Activated CD4-positive, alpha-beta T cell treated with anti-CD3 and anti-CD28 coated beads, Interleukin-2, amount 10 ng/mL, durations not matched to agents 24 days and 14 days (primary cell): ENCODE measurements at places on chromosomes 1 and 21. TPM values are rescaled to one million over a fixed set of nuclear protein-coding genes. Genes with fewer than 3 reads are reported as not detected.

GRCh38 chr1:194078765-194079164 lies 892.4 kb upstream of the B3GALT2 start:
- DNase-seq, result no peak

DNA sequence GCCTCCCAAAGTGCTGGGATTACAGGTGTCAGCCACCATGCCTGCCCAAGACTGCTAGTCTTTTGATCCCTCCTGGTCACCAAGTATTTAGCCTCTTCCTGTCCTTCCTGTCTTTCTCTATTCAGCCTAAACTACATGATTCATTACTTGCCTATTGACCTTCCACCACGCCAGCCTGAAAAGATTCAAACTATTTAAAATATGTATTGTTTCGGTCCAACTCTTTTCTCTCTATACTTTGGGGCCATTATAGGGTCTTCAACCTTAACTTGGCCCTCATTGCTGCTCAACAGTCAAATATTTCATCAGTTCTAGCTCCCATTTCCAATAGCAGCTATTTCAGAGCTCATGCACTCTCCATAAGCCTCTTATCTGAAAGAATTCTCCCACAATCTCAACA lies 153.0 kb downstream of the TNFSF18 start:
- no peak for DNase-seq

- DNase-seq, result peak; percentile 76
Observed at GRCh38 chr1:27603309-27603680, 649 bp downstream of the AHDC1 start.

CYP4A11 gene
- not detected in 2 replicates for total RNA-seq

DNA sequence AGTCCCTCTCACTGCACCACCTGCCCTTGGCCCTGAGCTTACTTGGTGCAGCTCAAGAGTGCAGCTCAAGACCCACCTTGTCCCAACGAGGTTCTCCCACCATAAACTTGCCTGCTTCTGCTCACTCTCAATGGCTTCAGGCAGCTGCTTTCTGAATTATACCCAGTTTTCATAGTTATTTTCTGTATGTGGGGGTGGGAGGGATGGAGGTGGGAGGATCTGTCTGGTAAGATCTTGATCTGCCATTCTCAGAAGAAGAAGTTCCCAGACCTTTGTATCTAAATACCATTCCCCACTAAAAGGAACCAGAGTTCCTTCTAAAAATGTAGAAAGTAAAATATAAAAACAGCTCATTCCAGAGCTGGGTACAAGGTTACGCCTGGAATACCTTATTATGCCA lies 111.5 kb downstream of the SIM2 start:
- no peak for DNase-seq

- no peak for DNase-seq
Observed at GRCh38 chr1:54158071-54158470, 5.3 kb upstream of the CDCP2 start.

NBPF11 gene
- 10.1 and 10.5 TPM in 2 replicates for total RNA-seq

- peak; percentile 60 for DNase-seq
Observed at GRCh38 chr1:229410692-229411433, 23.0 kb downstream of the ACTA1 start.

RBP7 gene
- total RNA-seq, result not detected in 2 replicates

DNA sequence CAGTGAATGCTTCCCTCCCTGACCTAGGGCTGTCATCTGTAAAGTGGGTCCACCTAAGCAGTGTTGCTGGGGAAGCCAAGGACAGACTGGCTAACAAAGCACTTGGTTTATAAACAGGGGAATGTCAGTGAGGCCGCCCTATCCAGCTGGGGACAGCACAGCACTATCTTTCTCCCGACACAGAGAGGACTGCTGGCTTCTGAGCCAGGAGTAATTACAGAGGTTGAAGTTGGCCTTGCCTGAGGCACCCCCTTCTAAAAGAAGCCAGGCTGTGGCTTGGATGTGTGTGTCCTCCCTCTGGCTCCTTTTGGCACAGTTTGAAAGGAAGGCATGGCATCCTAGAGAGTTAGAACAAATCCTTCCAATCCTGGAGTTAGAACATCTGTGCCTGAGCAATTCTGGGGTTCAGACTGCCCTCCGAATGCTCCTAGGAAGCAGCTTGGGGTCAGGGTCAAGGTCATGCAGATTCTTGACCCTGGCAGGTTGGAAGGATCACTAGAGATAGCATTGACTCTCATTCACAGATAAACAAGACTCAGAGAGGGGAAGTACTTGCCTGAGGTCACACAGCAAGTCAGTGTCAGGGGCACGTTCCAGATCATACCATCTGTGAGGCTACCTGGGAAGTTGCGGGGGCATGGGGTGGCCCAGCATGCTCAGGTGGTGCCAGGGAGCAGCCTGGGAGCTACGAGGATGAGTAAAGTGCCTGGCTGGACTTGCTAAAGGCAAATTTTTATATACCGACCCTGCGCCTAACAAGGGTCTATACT lies 1.3 kb upstream of the LDLRAP1 start:
- no peak for DNase-seq

DIO1 gene
- not detected in 2 replicates for total RNA-seq

- DNase-seq, result no peak
Observed at GRCh38 chr1:86194491-86195034, 38.0 kb upstream of the COL24A1 start.

- DNase-seq, result no peak
Observed at GRCh38 chr21:28142697-28143096, 850.0 kb downstream of the LTN1 start.

- DNase-seq, result no peak
Observed at GRCh38 chr1:11720525-11720924, 15.4 kb upstream of the AGTRAP start.

GRCh38 chr1:40786171-40786994 lies 2.8 kb downstream of the KCNQ4 start:
- DNase-seq, result no peak

- no peak for DNase-seq
Observed at GRCh38 chr1:178057912-178058534, 35.9 kb upstream of the RASAL2 start.

- DNase-seq, result no peak
Observed at GRCh38 chr1:20401405-20402010, 84.5 kb downstream of the CAMK2N1 start.
